ENCODE measurements at places on chromosomes 4 and X.

GRCh38 chr4:83129264-83129663, 14.7 kb upstream of the PLAC8 start:
- no peak for DNase-seq

DNA sequence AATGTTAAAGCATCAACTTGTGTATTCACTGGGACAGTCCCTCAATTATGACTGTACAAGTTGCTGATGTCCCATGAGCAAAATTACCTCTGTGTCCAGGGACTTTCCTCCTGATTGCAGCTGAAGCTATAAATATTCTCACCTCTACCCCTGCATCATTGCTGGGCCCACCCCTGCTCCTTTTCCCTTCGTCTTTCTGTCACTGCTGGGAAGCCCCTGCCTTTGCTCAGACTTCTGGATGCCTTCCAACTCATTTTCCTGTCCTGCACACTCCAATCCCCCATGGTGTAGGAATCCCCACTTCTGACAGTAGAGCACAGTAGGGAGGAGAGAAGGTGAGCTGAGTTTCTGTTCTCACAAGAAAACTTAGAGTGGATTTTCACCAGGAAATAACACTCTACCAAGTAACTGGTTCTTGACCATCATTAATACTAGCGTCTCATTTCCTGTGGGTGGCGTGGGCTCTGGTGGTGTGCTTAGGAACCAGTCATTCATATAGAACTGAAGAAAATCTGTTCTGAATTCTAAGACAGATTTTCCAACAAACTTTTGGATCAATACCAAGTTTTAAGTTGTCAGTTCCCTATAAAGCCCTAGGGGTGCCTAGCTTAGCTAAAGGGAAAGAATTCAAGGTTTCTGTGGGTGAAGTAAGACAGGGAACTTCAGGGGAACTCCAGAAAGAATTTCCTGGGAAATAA, 136.2 kb upstream of the MED14 start:
- DNase-seq, result peak; percentile 62

- DNase-seq, result no peak
Measured at GRCh38 chrX:42951747-42952146, 173.8 kb upstream of the PPP1R2C start.

DNA sequence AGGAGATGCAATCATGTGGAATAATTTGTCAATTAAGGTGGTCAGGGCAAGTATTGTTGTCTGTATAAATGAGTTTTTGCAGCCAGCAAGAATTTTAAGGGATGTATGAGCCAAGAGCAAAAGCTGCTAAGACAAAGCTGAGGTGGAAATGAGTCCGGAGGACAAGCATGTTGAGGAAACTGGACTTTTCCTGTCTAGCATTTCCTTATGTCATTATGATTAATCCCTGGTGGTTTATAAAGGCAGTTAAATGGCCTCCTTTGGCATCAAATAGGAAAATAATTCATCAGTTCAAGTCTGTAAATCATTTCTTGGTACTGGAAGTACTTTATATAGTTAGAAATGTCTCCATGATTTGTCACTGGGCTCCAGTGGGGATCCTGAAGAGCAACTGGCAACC, 61.6 kb upstream of the TEX13A start:
- DNase-seq, result peak; percentile 56

DNA sequence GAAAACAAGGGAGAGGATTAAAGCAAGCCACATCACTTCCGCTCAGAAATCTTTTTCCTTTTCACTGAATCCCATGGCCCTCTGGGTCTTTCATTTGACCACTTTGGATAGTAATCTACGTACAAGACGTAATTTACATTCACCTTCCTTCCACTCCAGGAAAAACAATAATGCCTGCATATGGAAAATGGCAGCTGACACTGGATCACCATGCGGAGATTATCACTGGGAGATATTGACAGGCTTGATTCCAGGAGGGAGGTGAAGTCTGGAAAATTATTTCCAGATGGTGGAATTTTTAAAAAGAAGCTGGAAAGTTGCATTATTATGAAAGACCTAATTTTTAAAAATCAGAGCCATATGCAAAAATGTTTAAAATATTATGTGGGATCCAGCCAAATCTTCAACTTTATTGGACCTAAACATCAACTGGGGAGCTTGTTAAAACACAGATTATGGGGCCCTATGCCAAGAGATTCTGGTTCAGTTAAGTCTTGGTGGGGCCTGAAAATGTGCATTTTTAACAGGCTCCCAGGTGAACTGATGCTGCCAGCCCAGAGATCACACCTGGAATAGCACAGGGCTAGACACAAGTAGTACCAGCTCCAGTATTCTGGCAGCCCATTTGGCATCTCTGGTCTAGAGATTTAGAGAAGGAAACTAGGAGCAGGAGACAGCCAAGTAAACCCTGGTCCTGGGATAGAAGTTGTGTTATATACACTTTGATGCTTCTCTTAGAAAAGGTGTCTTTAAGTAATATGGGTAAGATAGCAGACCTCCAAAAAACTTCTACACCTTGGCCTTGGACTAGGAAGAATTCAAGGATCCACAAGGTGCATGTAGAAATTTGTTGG, 290.3 kb upstream of the LDB2 start:
- DNase-seq, result peak; percentile 64

DNA sequence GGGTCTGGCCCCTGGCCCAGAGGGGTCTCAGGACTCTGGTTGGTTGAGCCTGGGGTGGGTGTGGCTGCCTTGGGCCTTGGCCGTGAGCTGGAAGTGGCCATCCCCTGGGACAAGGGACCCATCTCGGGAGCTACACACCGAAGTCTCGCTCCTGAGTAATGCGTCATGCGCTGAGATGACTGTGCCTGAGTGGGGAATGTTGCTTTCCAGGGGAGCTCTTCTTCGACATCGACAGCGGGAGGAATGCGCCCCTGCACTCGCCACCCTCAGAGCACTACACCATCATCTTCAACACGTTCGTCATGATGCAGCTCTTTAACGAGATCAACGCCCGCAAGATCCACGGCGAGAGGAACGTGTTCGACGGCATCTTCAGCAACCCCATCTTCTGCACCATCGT, 38.5 kb downstream of the CCNQ start:
- no peak for DNase-seq

- DNase-seq, result no peak
Measured at GRCh38 chr4:45346816-45347435, 620.6 kb upstream of the GNPDA2 start.

Data from fibroblast of upper back skin (primary cell).